Stimulated activated CD8-positive, alpha-beta memory T cell treated with anti-CD3 and anti-CD28 coated beads, Interleukin-12 subunit alpha, Interleukin-12 subunit beta, amount 100 ng/mL, for 1 hour (primary cell): ENCODE measurements at places on chromosomes 11 and 22.

DNA sequence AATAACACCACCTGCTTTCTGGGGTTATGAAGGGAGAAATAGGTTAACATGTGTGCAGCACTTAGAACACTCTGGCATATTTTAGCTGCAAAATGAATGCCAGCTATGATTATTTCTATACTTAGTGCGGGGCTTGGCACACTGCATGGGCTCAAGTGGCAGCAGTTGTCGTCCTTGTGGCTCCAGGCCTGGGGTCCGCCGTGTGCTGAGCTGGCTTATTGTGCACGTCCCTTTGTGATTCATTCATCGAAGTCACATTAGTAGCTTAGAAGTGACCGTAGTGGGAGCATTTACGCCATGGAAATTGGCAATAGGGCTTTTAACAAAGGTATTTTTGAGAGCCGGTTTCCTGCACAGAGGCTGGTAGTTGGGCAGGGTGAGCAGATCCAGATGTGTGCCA is 4.2 kb downstream of the RASD2 start:
- no peak for DNase-seq

GRCh38 chr11:9700105-9700801 is 36.4 kb downstream of the SWAP70 start:
- DNase-seq, result no peak

DNA sequence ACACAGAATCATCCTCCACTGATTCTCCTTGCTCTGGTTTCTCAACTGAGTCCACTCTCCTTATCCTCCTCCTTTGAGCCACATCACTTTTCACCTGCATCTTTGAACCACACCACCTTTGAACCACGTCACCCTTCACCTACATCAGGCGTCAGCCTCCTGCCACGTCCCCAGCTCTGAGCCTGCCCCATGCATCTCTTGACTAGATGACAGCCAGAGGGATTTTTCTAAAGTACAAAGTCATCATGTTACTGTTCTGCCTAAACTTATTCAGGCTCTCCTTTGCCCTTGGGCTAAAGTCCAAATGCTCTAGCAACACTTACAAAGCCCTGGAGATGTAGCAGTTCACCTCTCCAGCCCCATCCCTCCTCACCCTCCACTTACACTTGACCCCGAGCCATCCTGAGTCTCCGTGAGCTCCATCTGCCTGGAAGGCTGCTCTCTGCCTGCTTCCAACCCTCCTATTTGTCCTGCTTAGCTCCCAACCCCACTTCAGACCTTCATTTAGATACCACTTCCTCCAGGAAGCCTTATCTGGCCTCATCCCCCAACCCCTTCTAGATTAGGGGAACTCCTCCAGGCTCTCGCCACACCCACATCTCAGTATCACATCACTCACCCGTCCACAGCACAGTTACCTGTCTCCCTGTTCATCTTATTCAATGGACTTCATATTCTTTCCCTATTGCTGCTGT is 3.7 kb upstream of the MS4A10 start:
- DNase-seq, result no peak

DNA sequence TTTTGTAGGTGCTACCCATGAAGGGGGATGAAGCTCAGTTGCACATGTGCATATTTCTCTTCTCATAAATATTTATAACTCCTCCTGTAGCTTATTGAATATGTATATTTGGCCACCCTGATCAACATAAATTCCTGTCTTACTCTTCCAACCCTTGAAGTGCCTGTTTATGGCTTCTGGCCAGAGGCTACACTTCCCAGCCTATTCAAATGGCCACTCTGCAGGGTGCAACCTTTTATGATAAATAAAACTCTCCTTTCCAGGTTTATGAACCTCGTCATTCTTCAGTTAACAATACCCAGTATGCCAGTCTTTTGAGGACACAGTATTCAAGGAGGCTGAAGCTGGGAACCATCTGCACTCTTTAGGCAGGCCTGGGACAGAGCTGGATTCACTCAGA is 2.6 kb upstream of the RTL6 start:
- DNase-seq, result no peak

- no peak for DNase-seq
These were observed 630 bp downstream of the PIK3IP1 start for GRCh38 chr22:31291481-31292235.

GRCh38 chr22:39475902-39476301 is 19.1 kb downstream of the MGAT3 start:
- DNase-seq, result no peak

DNA sequence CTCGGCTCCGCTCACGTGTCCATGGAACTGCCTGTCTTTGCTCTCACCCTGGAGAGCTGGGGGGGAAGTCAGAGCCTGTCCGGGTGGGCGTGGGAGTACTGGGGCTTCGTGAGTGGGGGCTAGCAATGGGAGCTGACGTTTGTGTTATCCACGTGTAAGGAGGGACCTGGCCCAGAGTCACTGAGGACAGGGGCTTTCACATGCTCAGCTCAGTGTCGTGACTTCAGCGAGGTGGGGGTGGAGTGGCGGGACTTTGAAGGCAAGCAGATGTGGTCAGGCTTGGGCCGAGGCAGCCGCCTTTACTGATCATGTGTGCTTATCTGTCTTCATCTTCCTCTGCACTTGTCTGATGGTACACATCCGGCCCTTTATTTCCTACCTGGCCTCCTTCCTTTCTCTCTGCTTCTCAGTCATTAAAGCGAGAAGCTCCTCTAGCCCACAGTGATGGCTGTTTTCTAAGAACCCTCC is 113.1 kb upstream of the NNMT start:
- peak; percentile 39 for DNase-seq

- no peak for DNase-seq
These were observed 3.4 kb downstream of the TENM4 start for GRCh38 chr11:79437278-79437980.

DNA sequence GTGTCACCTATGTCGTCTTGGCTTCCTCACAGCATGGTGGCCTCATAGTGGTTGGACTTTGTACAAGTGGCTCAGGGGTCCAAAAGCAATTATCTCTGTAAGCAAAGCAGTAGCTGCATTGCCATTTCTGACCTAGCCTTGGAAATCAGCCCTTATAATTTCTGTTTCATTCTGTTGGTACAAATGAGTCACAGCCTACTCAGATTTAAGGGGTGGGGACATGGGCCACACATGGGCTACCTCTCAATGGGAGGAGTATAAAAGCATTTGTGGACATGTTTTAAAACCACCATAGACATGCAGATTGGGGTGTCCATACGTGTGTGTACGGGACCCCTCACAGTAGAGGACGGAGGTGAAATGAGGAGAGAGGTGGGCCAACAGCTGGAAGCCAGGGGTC is 41.6 kb downstream of the CHRDL2 start:
- DNase-seq, result no peak

- no peak for DNase-seq
These were observed 72.9 kb downstream of the DKK3 start for GRCh38 chr11:11935536-11935935.

- no peak for DNase-seq
These were observed 104.0 kb downstream of the SOX6 start for GRCh38 chr11:16252373-16252772.

DNA sequence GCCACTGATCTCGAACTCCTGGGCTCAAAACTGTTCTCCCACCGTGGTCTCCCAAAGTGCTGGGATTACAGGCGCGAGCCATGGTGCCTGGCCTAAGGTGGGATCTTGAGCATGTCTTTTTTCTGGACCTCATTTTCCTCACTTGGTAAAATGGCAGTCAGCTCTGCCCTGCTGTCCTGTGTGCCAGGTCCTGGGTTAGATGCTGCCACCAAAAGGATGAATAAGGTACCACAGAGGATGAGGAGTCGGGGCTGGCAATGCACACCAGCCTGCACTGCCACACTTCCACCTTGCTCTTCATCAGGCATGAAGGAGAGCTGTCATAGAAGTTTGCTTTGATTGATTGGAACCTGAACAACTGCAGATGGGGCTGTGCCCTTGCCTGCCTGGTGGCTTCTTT is 32.3 kb downstream of the ACO2 start:
- no peak for DNase-seq

- DNase-seq, result no peak
These were observed 54.6 kb downstream of the KCNA4 start for GRCh38 chr11:29962243-29962642.

DNA sequence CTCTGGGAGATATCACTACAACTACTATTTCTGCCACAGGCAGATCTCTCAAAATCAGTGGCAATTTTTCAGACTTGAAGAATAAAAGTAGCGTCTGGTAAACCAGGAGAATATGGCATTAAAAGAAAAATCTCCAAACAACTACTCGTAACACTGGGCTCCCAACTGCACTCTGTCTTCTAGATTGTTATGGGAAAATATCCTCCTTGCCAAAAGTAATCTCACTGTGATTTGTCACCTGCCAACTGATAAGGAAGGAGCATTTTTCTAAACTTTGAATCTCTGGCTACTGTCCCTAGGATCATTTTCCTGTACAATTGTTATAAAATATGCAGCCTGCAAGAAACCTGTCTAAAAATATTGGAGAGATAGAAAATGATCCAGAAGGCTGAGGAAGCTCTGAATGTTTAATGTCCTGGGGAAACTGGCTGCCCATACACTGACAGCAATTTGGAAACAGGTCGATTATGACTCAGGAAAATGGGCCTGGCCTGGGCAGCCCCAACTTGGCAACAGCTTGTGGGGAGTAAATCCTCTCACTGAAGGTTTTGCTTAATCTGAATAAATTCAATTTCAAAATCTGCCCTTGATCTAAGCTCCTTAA is 90.5 kb upstream of the DBX1 start:
- no peak for DNase-seq

GRCh38 chr11:125164422-125165110 is at the start of gene PKNOX2:
PKNOX2 (plus strand) TSS chr11:125164751; CDS start chr11:125351306, 186,555 bp downstream.
- peak; percentile 50 for DNase-seq

- DNase-seq, result no peak
These were observed 3.8 kb downstream of the COA4 start for GRCh38 chr11:73872749-73873357.

DNA sequence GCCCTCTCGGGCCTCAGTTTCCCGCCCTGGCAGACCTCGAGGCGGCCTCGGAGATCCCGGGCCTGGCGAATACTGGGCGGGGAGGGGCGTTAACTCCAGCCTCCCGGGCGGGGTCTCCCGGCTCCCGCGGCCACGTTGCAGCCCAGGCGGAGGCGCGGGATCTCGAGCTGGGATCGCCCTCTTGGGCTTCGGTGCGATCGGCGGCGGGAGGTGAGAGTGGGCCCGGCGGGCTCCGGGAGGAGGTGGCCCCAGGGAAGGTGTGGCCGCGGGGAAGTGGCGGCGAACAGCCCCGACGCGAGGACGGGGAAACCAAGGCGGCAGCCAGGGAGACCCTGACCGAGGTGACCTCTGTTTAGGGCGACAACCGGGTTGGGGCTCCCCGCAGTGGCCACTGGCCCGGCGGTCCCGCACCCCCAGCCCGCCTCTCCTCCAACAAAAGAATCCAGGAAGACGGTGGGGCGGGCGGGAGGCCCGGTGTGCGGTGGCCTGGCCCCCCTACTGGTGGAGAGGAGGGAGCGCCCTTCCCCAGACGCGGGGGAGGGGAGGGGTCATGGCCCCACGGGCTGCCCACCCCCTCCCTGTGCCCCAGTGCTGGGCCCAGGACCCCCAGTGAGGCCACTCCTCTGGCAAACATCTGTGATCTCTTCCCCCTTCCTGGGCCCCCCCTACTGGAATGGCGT is at the start of gene PHETA2:
Gene PHETA2, plus strand, starts transcription at position 117 of the 680 bp plus-strand sequence. CDS start 3,046 bp downstream, outside the sequence.
- no peak for DNase-seq

- no peak for DNase-seq
These were observed 95.1 kb upstream of the PLET1 start for GRCh38 chr11:112355726-112356125.

DNA sequence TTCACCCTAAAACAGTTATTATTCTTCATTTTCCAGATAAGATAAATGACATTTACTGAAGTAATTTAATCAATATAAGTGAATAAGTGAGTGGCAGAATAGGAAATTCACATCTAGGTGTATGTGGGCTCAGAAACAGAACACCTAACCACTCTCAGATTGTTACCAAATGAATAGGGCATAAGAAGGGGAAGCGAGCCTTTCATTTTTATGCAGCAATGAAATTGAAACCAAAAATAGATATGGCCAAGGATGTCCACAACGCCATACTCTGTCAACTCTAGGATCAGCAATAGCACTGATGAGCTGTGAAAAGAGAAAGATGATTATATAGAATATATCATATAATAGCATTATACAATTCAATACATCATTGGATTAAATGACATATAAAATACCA is 398.1 kb upstream of the API5 start:
- no peak for DNase-seq

DNA sequence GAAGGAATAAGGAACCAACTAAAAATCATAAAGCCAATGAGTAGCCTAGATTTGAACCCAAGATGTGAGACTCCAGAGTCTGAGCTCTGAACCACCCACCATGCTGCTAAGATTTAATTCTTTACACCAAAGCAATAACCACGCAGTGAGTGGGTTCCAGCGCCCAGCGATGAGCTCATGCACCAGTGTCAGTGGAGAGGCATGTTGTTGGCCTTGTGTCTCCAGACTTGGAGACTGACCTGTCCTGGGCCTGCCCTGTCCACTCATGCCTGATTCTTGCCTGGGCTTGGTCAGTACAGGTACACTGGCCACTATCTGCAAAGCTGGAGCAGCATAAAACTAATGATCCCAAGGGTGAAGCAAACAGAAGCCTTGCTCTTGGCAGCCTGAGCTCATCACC is 53.9 kb upstream of the TIMP3 start:
- no peak for DNase-seq

DNA sequence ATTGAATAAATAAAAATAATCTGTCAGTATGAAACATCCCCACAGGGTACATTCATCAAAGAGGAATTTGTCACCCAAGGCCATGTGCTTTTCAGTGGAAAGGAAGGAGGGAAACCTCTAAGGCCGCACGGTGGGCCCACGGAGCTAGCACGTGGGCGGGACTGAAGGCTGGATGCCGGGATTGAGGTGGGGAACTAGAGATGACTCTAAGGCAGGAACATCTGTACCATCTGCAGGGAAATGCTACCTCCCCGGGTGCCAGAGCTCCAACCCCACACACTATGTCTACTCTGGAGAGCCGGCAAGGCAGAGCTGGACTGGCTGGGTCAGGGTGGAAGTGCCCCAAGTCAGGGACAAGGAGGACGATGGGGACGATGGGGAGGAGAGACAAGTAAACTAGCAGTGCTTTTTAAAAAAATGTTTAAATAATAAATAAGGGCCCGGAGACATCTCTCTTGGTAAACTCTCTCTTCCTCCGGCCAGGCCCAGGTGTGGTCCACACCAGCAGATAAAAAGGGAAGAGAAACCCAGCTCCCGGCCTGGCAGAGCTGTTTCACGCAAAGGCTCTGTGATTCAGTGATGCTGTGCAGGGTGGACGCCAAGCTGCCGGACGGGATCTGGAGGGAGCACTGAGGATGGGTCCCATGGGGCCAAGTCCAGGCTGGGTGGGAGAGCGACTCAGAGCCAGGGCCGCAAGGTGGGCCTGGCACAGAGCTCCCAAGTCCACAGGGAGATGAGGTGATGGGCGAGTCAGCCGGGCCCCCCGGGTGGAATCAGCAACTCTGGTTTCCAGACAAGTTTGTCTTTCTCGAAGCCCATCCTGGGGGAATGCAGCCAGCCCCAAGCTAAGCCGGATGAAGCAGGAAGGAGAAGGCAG is 5.8 kb downstream of the LIF start:
- DNase-seq, result no peak

GRCh38 chr11:31887180-31887579 is 76.1 kb upstream of the PAX6 start:
- no peak for DNase-seq
